HS-5 (cell line): ENCODE measurements at places on chromosomes 3 and 15.

DNA sequence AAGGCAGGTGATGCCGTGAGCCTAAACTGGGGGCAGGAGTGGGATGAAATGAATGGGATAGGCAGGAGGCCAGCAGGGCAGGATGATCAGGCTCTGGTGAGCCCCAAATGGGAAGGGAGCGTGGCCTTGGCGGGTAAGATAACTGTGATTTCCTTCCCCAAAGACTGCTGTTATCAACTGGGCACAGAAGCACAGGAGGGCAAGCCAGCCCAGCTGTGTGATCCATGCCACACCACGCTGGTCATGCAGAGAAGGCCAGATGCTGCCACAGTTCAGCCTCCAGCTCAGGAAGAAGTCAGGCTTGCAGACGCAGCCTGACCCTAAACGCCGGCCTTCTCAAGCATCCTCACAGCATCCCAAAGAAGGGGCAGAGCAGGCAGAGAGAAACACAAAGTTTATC lies 52.1 kb upstream of the GNB5 start:
- DNase-seq, result no peak

DNA sequence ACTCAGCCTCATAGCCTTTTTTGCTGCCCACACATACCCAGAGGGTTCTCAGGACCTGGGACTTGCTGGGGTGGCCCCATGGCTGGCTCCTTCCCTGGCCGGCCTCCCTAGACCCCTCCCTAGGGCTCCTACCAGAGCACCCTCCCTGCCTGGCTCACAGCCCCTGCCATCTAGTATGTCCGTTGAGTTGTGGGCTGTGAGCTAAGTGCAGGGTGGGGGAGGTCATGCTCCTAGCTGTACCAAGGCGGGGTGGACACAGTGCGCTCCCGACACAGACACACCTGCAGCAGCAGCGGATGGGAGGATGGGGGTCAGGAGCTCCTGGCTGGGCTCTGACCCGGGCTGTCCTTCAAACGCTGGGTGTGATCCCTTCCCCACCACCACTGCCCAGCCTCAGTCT lies 41.6 kb downstream of the HMCES start:
- no peak for DNase-seq

GRCh38 chr3:14177580-14178246 lies 688 bp downstream of the XPC start:
- peak; percentile 28 for DNase-seq

GRCh38 chr3:38264779-38265178 lies 833 bp upstream of the SLC22A13 start:
- no peak for DNase-seq

DNA sequence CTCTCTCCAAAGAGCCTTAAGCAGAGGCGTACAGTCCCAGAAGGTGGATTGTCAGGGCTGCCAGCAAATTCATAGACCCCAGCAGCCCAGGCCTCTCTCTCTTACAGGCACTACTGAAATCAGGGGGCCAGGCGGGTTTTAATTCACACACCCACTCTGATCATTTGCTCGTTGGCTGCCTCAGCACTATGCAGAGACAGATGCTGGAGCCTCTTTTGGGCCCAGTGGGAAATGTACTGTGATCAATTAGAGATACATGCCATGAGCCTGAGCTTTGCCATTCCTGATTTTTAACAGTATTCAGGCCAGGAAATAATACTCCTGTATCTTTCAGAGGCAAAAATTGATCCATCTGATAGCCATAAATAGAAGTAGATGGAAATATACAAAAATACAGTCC lies 53.0 kb downstream of the CMTM6 start:
- DNase-seq, result no peak

DNA sequence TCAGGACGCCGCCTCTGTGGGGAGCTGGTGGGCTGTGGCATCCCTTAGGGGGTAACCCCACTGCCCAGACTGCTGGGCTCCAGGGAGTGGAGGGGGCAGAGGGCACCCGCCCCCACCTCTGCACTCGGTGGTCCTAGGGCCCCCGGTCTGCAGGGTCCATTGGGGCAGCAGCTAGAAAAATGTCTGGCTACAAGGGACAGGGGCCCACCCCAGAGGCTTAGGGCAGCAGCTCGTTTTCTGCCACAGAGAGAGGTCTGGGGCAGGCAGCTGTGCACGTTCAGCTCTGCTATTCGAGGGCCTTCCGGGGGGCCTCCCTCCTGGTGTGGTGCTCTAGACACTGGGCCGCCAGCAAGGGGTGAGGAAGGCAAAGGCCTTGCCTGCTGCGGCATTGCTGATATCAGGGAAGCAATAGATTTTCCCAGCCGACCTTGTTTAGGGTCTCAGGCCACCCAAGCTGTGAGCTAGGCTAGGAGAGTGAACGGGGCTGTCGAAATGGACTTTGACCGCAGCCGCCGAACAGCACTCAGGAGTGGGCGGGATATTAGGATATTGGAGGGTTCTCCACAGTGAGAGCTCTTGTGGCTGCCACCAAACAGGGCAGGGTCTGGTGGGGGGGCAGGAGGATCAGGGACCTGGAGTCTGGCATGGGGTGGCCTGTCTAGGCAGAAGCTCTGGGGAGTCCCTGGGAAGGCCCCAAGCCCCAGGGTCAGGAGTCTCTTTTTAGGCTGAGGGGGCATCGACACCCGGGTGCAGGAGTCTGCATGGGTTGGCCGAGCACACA lies 61.4 kb upstream of the KLF13 start:
- no peak for DNase-seq

DNA sequence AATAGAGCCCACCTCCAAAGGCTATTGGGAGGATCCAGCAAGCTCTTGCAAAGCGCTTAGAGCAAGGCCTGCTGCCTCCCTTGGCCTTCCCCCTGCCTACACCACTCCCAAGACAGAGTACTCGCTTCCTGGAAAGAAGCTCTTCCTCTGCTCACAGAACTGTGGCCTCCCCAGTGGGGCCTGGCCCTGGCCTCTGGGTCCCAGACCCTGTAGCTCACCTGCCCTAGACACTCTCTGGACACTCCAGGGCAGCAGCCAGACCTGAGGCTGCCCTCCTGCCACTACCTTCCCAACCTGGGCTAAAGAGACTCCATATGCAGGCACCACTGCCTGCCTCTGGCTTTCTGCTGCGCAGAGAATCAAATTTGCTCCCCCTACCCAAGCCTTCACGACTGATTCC lies 49.9 kb downstream of the GRIP2 start:
- no peak for DNase-seq

- DNase-seq, result no peak
Measured at GRCh38 chr3:187932530-187932929, 187.3 kb upstream of the BCL6 start.

- no peak for DNase-seq
Measured at GRCh38 chr3:28575100-28575745, 226.6 kb upstream of the AZI2 start.

DNA sequence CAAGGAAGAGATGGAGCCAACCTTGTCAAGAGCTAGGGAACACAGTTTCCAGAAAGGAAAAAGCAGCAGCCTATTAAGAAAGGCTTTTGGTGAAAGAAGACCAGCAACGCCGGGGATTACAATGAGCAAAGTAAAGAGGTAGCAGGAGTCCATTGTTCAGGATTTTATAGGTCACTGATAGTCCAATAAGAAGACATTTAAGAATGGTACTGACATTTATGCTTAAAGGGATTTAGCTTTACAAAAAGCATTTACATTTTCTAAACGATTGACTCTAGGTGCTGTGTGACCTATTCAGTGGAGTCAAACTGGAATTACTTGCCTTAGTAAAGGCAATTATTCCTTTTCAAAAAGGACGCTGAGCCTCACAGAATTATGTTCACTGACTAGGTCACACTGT lies 40.8 kb downstream of the CSNK1G1 start:
- no peak for DNase-seq
